ENCODE measurements at places on chromosomes 4 and X.

DNA sequence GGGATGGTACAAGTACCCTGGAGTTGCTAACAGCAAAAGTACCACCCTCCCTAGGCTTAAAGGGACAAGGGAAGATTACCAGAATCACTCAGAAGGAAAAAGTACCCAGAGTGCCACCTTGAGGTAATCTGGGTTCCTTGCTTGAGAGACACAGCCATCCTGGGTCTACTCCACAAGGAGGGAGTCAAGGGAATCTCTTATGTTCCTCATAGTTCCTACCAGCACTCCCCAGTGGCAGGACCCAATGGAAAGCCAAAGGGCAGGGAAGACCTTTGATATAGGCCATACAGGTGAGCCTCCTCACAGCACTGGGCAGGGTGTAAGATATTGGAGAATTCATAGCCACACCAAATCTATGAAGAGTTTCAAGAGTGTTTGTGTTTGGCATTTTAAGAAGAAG, 5.7 kb downstream of the IL2 start:
- no peak for DNase-seq

- DNase-seq: no peak
These were observed 85.8 kb downstream of the SLC10A7 start for GRCh38 chr4:146435962-146436361.

- DNase-seq: no peak
These were observed 580.3 kb upstream of the ZFP42 start for GRCh38 chr4:187415231-187415630.

- no peak for DNase-seq
These were observed 40.2 kb upstream of the TET2 start for GRCh38 chr4:105106426-105106825.

- DNase-seq: no peak
These were observed 75.1 kb downstream of the TENM3 start for GRCh38 chr4:182318256-182318655.

GRCh38 chr4:16843831-16844508, 54.5 kb downstream of the LDB2 start:
- no peak for DNase-seq

Measured in T-helper 1 cell (primary cell).